ENCODE measurements at places on chromosomes 7 and 10.

GRCh38 chr10:98450618-98451017 is 3.9 kb upstream of the HPS1 start:
- no peak for DNase-seq

DNA sequence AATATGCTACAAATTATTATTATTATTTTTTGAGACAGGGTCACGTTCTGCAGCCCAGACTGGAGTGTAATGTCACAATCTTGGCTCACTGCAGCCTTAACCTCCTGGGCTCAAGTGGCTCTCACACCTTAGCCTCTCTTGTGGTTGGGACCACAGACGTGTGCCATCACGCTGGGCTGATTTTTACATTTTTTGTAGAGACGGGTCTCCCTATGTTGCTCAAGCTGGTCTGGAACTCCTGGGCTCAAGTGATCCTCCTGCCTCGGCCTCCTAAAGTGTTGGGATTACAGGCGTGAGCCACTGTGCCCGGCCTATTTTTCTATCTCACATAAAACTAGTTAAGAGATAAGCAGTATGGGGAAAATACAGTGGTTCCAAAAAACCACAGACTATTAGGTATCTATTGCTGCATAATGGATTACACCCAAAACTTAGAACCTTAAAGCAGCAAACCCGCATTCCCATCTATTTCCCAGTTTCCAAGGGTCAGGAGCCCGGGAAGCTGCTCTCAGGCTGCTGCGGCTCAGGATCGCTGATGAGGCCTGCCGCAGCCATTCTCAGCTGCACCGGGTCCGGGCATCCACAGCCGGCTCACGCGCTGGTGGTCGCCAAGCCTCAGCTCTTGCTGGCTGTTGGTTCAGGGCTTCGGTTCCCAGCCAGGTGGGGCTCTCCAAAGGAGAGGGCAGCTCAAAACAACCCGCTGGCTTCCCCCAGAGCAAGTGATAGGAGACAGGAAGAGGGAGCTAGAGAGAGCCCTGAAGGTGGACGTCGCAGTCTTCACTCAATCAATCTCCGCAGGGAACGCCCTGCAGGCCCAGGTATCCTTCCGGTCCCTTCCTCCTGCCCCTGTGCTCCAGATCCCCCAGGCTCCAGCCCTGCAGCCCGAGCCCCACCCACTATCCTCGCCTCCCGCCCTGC is 128.2 kb downstream of the UBE2H start:
- DNase-seq = peak; percentile 33

DNA sequence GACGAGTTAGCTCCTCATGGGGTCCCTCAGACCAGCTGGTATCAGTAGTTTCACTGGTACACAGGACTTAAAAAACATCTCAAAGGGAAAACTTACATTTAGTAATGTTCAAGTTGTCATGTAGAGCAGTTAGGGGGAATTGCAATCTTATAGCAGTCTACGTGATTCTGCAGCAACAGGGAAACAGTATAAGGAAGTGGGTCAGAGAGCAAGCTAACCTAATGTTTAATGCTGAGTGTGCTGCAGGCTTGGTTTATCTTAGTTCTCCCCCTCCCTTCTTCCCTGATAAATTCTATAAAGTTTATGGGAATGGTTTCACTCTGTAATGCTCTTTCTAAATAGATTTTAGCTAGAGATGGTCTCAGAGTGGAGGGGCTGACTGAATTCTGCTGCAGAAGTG is 11.3 kb downstream of the SPAM1 start:
- DNase-seq = no peak

DNA sequence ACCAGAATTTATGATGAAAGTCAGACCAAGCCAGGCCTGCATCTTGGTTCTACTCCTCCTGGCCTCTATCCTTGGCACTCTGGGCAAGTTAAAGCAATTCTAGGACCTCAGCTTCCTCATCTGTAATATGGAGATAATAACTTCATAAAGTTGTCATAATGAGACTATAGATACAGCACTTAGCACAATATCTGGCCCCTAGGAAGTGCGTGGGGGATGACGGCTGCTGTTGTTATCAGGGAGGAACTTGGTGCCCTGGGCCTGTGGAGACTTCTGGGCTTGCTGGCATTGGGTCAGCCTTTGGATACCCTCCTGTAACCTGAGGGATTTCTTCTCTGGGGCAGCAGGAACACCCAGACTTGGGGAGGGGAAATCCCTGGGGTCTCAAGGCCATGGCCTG is 27.6 kb downstream of the PFKFB3 start:
- no peak for DNase-seq

Data from activated CD4-positive, CD25-positive, alpha-beta regulatory T cell treated with anti-CD3 and anti-CD28 coated beads, Interleukin-2, amount 50 U/mL, for 72 hours (primary cell).